ENCODE measurements at places on chromosomes 4 and X.

GRCh38 chr4:184651899-184652298 lies 2.4 kb downstream of the PRIMPOL start:
- no peak for DNase-seq

GRCh38 chrX:108397627-108398391 lies 40.4 kb downstream of the COL4A6 start:
- no peak for DNase-seq

DNA sequence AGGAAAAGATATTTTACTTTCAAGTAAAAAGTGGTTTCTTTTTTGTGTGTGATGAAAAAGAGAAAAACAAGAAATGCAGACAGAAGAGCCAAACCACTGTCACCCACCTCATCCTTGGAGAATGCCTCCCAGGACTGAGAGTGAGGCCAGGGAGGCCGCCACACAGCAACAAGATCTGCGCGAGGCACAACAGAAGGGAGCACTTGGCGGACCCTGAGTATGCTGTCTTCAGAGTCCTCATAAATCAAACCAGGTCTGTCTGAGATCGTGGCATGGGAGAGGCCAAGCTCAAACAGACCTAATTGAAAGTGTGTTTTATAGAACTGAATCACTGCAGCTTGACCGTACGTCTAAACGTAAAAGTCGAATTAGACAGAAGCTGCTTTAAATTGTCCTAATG lies 134.3 kb upstream of the VCX2 start:
- DNase-seq = no peak

- no peak for DNase-seq
These were observed 152.2 kb downstream of the STK32B start for GRCh38 chr4:5203309-5203992.

DNA sequence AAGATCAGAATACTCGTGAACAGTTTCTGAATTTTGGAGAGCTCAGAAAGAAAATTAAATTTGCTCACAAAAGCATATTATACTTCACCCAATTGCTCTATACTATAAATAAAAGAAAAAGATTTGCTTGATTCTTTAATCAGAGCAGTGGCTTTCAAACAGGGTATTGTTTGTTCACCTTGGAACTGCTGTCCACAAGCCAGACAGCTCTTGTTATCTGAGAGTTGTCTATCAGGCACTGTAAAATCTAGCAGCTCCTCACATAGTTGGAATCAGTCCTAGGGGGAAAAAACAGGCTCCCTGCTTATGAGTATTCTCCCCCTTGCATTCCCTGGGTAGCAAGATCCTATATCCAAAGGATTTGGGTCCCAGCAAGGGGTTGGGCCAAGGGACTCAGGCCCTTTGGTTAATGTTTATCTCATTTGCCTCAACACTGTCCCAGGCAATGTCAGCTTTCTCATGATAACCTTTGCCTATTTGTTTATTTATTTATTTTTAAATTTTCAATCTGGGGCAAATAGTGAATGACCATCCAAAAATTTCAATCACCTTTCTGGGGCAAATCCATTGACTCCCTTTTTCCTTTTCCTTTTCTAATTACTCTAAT lies 24.1 kb upstream of the MAGEB16 start:
- no peak for DNase-seq
